Lung microvascular endothelial cell (primary cell): ENCODE measurements at places on chromosomes 6 and 20.

DNA sequence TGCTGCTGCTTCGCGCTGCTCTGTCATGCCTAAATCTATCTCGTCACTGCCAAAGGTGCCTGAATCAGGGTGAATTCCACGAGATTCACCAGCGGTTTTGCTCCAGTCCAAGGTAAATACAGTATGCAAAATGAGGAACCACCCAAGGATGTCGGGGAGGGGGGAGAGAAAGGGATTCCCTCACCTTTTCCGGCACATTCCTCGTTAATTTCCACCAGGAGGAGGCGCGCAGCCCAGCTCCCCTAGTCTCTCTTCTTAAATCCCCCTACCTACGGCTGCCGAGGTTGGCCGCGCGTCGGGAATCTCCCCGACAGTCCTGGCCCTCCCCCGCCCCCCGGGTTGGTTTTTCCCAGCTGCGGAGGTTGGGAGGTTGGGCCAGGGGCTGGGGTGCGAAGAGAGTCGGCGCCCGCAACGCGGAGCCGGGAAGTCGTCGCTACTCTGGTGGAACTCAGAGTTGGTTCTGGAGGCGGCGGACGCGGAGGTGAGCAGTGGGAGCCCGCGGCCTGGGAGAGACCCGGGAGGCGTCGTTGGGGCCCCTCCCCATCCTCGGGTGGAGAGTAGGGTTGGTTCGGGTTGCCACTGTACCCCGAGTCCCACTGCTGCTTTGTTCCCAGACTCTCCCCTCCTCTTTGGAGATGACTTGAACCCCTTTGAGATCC is at the start of gene TPBG:
Gene TPBG (plus strand): TSS at position 390 of the 659 bp plus-strand sequence. CDS start 1,145 bp downstream, outside the sequence.
- peak; percentile 42 for DNase-seq

- no peak for DNase-seq
These were observed 272.7 kb downstream of the GRIK2 start for GRCh38 chr6:101666256-101666655.

- DNase-seq = no peak
These were observed 29.3 kb upstream of the ZBTB24 start for GRCh38 chr6:109512271-109512817.

DNA sequence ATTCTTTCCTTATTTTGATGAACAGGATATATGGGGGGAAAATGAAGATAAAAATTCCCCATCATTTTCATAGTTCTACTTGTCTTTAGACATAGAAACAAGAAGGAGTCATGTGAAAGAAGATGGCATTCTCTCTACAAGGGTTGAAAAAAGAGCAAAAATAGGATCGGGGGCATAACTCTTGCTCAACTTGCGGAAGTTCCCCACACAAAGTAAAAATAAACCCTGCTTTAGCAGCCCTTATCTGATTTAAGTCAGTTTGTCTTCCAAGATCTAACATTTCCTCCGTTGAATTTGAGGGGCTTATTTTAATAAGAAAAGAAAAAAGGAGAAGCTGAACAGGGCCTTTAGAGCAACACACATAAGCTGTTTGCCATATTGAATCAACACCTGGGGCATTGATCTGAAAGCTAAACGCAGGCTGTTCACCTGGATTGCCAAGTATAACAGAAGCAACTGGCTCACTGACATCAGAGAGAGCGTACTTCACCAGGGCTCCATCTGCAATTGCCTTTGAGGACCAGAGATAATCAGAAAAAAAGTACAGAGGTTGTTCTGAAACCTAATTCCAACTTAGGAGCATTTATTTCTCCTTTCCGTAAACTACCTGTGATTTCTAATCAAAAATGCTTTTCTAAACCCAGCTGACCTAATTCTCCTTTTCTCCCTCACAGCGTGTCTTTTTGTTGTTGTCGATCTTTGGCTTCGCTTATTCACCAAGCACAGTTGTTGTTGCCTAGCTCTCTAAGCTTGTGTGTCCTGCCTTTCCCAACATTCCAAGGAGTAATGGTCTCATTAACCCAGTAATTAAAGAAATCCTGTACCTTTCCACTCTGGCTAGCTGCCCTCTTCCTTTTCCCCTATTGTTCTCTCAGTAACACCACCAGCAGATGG is 568.0 kb downstream of the KIF16B start:
- DNase-seq = no peak

DNA sequence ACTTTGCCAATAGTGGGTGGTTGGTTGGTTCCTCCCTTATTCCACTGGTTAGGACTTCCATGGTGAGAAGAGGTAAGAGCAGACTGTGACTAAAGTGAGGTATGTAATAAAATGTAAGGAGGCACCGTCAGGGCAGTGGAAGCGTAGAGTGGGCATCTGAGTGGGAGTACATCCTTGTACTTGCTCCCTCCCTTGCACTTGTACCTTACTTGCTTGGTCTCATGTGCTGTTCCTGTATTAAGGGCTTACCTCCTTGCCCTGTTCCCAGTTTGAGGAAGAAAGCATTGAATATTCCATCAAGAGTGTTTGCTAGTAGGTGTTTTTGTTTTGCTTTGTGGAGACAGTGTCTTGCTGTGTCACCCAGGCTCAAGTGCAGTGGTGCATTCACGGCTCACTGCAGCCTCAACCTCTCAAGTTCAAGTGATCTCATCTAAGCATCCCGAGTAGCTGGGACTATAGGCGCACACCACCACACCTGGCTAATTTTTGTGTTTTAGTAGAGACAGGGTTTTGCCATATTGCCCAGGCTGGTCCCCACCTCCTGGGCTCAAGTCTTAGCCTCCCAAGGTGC is 25.5 kb downstream of the AMD1 start:
- DNase-seq = no peak

GRCh38 chr6:169800668-169801395 is 49.4 kb downstream of the ERMARD start:
- DNase-seq = no peak

GRCh38 chr6:85252085-85252484 is 197.8 kb upstream of the NT5E start:
- DNase-seq = no peak

- DNase-seq = no peak
These were observed 142.0 kb upstream of the PMEPA1 start for GRCh38 chr20:57851796-57852195.

DNA sequence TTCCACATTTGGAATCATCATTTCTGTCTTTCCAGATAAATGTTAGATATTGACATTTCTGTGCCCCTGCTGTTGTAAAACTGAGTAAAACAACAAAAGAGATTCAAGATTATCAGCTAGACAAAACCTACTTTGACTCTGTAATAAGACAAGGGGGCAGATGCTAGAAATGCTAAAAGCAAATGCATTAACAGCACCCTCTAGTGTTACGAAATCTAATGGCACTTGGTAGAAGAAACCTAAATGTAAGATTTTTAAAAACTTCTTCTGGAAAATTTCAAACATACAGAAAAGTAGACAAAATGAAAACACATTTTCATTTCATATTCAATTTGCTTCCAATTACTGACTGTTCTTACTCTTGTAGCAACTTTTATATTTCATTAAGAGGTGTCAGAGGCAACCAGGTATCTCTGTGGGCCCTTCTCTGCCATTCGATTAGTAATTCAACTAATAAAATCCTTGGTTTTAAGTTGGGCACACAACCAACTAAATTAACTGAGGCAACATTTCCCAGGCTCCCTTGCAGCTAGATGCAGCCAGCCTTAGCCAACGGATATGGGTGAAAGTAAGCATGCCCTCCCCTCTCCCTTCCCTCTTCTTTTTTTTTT is 45.0 kb downstream of the SLC23A2 start:
- DNase-seq = peak; percentile 74

DNA sequence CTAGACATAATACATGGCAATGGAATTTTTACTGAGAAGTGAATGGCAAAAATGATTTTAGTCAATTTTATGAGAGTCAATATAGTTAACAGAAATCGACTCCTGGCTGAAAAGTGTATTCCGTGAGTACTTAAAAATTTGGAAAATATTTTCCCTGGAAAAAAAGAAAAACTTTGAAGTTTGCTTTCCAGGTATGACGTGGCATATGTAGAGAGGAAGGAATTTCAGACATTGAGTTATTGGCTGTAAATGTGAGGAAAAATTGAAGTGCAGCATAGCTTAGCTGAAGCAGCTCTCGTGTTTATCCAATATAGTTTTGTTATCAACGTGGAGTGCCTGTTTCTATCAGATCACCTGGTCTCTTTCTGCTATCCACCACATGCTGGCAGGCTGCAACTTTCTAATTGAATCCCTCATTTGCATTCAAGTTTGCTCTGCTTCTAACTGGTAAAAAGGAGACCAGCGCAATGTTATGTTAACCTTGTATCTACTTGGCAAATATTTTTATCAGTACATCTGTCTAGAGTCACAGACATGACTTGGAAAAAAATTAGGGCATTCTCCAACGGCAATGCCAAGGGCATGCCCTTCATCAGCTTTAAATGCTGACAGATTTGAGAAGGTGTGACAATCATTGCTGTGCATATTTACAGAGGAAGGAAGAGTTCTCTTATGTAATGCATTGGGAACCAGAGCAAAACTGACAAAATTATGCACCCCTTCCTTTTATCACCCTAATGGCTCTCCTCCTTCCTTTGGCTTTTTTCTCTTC is 1102.8 kb upstream of the FLRT3 start:
- DNase-seq = no peak

GRCh38 chr6:137307163-137307854 is 88.1 kb upstream of the IFNGR1 start:
- DNase-seq = no peak

DNA sequence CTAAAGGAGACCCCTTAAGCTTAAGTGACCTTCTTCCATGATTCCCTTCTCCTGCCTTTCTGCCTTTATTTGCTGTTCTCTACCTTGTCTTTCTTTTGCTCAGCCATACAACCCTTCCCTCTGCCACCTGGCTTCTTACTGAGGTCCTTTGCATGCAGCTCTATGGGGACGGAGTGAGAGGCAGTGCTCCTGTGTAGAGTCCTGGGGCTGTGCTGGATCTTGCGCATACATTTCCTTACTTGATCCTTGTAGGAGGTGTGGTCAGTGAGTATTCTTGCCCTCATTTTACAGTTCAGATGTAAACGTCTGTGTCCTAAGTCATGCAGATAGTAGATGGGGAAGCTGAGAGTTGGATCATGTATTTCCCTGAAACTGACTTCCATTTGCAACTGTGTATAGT is 5.7 kb downstream of the SASH1 start:
- no peak for DNase-seq

DNA sequence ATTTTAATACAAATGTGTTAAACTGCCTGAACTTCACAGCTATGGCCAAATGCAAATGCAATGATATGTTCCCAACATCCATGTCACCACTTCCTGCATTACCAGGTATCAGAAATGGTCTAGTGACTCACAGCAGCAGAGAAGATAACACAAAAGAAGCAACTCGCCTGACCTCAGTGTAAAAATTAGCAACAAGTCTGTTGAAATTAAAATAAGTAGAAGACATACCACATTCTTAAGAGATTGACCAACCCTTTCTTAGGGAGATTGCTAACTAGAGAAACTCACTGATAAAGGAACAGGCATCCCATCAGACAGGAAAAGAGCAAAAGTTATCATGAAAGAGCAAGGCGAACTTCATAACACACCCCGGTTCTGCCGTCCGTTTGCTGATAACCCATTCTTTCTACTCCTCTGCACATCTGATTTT is 45.1 kb downstream of the RNASET2 start:
- no peak for DNase-seq

GRCh38 chr6:35213824-35214756 is at the start of gene SCUBE3:
TSS of gene SCUBE3 (plus strand) at chr6:35213956. CDS start at chr6:35214419, 463 bp downstream.
- DNase-seq = peak; percentile 48

GRCh38 chr20:25020901-25021301 is 28.4 kb upstream of the APMAP start:
- no peak for DNase-seq

DNA sequence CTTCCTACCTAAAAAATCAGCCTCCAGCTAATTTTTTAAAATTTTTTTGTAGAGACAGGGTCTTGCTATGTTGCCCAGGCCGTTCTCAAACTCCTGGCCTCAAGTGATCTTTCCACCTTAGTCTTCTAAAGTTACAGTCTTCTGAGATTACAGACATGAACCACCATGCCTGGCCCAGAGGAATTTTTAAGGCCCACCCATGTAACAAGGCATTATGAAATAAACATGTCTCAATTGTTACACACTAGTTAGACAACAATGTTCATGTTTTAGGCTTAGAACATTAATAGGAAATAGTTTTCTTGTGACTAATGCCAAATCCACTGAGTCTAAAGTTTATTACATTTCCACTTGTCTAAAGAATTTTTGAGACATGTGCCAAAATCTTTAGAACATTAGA is 221.2 kb downstream of the LAMA2 start:
- DNase-seq = peak; percentile 40

DNA sequence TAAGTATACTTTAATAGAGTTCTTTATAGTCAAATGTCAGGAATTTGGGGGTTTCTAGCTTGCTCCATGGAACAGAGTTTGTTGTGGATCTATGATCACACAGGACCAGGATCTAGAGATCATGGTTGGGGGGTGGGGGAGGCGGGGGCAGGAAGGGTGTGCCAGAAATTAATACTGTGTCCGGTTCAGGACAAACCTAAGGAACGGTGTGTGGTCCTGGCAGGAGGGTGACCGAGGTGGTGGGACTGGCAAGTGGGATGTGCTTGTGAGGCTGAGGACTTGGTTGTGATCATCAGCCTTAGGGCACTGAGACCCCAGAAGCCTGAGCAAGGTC is 27.9 kb downstream of the GSTA3 start:
- DNase-seq = no peak

GRCh38 chr20:19284400-19285178 is 72.1 kb downstream of the SLC24A3 start:
- no peak for DNase-seq

- no peak for DNase-seq
These were observed 306.4 kb upstream of the CITED2 start for GRCh38 chr6:139680819-139681218.

GRCh38 chr6:15305909-15306308 is 60.0 kb downstream of the JARID2 start:
- DNase-seq = no peak

GRCh38 chr6:25369036-25369432 is 89.9 kb downstream of the CARMIL1 start:
- no peak for DNase-seq

- peak; percentile 90 for DNase-seq
These were observed 33.7 kb upstream of the IYD start for GRCh38 chr6:150334790-150335783.

DNA sequence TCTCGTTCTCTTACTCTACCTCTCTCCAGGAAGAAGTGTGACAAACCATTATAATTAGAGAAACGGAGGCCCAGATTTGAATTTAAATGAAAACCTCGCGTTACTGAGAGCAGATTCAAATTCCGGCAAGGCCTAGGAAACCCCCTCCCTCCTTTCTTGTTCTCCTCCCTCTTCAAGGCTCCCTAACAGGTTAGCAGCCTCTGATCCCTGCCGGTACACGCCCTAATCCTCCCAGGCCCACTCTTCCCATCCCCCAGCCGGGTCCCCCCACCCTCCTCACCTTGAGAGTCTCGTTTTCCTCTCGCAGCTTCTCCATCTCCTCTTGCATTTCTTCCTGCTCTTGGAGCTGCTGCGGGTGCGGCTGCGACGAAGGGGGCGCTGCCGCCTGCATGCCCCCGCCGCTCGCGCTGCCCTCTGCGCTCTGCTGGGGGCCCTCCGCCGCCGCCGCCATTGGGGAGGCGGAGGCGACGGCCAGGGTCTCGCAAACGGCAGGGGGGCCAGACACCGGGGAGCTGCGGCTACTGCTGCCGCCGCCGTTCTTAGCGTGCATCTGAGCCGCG is 3.8 kb downstream of the MTCL3 start:
- no peak for DNase-seq

GRCh38 chr6:53673162-53673727 is 7.7 kb upstream of the KLHL31 start:
- peak; percentile 44 for DNase-seq
